ENCODE measurements at places on chromosomes 3 and 15.

- DNase-seq: no peak
Observed at GRCh38 chr3:188154014-188154808, at the start of gene LPP. Gene LPP, plus strand, starts transcription at chr3:188154157. Its CDS starts 251,964 bp downstream, at chr3:188406121.

DNA sequence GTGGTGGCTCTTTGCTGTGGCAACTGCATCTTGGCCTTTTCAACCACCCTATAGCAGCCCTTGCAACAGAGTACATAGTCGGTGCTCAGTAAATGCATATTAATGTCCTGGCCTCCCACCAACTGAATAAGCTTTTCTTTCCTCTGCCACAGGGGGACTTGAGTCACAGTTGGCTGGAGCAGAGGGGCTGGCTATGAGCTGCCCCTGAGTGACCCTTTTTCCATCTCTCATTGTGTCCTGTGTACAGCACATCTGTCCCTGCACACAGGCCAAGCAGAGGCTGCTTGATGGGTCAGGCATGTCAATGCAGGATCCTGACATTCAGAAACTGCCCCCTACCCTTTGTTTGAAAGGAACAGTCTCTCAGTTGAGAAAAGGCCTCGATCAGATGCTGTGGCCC, 22.4 kb downstream of the SPSB4 start:
- DNase-seq: no peak

DNA sequence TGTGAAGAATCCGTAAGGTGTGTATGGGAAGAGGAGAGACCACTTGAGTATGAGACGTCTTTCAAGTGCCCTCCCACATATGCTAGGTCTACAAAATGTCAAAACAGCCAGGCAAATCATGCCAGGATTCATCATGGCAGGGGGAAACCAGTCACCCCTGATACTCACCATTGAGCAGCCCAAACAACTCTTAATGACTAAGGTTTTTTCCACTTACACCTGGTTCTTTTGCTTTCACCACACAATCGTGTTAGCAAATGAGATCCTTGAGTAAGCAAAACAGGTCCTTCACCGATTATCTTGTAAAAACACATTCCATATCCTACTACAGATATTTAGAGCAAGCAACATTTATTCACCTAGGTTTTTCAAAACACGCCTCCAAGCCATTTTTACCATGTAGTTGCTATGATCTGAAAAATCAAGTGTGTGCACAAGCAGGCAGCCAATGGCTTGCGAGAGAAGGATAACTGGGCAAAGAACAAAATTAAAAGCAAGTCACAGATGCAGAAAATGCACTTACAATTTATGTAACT, 177.5 kb upstream of the LPP start:
- DNase-seq: no peak

GRCh38 chr3:46349484-46350261, 4.2 kb upstream of the CCR2 start:
- DNase-seq: no peak

GRCh38 chr3:74066456-74066855, 441.7 kb upstream of the PDZRN3 start:
- DNase-seq: no peak

DNA sequence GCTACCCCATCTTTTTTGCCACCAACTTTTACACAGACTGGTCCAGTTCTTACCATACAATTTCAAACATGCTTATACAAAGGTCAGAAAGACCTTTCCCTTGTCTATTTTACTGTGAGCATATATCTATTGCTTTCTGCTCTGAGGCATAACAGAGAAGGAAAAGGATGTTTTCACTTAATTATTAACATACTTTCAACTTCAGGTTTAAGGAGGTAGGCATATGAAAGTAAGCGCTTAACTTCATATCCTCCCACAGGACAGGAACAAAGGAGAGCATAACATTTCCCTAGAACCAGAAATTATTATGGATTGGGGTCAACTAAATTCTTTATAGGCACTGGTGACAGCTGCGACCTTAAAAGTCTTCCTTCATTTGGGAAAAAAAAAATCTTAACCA, 1.1 kb downstream of the MYEF2 start:
- no peak for DNase-seq

- no peak for DNase-seq
Observed at GRCh38 chr3:157333551-157333991, 103.1 kb upstream of the PTX3 start.

All from NCI-H187 treated with DMSO at 0.1 percent for 48 hours (cell line).